ENCODE measurements at places on chromosomes 5 and 9.
A peak's percentile ranks its signal among the peaks of the same experiment; 100 is the strongest.

DNA sequence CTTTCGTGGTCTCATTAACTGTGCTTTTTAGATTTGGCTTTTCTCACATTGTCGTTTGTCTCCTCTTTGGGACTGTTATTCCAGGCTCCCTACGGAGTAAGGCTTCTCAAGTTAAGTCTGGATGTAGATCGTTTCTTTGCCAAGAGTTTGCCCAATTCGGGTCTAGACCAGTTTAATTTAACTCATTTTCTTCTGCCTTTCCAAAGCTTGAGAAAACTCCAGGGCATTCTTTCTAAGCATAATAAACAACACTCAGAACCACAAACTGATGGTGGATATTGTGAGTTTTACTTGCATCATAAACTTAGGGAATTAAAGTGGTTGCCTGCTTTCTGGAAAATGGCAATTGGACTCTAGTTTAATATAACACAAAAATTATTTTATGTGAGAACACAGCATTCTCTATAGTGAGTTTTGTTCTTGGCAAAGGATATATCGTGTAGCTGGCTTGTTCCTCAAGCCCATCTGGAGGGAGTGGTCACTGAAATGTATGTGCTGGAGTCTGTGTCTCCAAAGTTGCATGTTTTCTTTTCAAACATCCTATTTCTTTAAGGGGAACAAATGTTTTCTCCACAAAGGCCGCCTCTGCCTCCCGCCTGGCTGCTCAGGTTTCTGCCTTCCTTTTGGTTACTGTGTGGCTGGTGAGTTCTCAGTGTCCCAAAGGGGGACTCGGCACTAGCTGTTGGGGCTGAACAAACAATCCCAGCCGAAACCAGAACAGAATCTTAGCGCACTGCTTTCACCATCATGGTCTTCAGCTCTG lies 211.3 kb upstream of the FBN2 start:
- no peak for DNase-seq

- DNase-seq, result no peak
Measured at GRCh38 chr5:164354139-164354751, 848.8 kb downstream of the MAT2B start.

GRCh38 chr9:125431012-125431305 lies 169.3 kb downstream of the GAPVD1 start:
- DNase-seq, result no peak

DNA sequence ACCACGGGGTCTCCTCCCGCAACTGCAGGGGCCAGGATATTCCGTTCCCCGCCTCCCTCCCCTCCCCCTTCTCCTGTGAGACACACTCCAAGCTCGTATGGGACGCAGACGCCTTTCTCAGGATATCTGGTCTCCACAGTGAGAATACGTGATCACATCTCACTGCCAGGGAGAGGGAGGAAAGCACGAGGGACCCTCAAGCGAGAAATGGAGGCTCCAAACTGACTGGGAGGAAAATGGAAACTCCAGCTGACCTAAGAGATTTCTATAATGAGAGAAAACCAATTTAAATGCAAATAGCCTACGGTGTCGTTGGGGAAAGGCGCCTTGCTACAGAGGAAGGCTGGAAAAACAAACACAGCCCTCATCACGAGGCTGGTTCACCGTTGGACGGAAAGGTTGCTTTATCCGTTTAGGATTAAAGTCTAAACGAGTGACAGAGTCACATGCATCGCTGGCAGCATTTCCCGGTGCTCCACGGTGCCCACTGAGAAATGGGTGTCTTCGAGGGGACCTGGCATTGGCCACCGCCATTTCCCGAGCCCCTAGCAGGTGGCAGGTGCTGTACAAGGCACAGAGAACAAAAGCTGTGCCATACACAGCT lies 116.9 kb upstream of the CPEB4 start:
- DNase-seq, result no peak

DNA sequence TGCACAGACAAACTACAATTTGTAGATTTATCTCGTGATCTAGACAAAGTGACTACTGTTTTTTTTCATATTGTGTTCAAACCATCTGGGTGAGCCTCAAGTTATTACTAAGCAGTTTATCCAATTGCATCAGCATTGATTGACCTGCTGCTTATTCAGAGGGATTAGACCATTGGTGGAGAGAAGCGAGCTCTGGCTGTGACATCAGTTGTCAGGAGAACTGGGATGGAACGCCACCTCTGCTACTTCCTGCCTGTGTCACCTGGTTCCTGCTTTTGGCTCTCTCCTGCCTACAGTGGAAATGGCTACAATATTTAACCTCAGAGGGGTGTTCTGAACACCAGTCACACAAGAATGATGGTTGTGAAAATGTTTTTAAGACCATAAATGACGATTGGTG lies 12.1 kb downstream of the NR4A3 start:
- DNase-seq, result no peak

- no peak for DNase-seq
Measured at GRCh38 chr5:65482296-65482735, 596 bp upstream of the ADAMTS6 start.

DNA sequence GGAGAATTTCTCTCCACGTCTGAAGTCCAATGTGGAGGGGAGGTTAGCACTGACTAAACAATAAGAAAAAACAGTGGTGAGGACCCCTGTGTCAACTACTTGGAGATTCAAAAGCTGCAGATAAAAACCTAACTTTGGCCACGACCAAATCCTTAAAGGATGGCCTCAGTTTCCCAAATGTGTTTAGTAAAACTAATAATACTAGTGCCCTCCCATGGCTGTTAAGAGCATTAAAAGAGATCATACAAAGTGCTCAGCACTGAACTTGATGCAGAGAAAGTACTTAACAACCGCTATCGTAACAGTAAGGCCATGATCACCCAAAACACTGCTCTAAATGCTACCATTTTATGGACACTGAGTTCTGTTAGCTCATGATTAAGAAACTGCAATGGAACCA lies 288.4 kb downstream of the EBF1 start:
- no peak for DNase-seq

DNA sequence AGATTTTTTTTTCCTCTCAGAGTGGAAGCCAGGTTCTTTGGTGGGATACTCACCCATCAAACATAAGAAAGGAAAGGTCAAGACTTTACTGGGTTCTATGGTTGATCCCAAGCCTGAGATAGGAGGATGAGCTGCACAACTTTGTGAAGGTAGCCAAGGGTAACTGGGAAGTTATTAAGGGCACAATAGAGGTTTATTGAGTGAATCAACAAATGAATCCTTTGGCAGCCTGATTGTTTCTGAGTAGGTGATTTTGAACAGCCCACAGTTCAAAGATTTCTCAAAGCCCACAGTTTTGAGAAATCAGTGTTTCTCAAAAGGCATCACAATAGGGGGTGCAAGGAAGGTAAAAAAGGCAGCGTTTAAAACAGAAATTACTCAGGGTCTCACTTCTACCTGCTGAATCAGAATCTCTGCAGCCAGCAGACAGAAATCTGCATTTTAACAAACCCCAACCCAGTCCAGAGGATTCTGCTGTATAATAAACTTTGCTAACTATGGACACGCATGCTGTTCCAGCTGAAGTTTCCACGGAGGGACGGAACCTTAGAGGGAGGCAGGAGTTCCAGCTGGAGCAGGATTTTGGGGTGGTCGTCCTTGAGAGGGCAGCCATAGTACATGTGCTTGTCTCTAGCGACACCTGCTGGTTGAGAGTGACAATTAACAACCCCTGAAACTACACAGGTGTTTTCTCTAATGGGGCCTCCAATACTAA lies 32.7 kb upstream of the FSD1L start:
- peak; percentile 13 for DNase-seq

DNA sequence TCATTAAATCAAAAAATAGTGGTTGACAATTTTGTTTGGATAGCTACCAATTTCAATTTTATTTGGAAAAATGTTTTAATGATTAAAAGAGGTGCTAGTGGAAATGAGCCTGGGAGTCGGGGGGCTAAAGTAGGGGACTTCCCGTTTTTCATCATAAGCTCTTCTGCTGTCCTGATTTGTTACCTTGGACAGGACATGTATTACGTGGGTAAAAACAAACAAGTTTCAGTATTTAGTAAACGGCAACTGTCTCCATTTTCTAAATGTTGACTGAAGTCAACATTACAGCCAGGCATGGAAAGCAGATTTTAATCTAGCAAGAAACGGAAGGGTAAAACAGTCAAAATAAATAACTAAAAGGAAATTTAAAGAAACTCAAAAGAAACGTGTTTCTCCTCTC lies 212.3 kb upstream of the GRAMD2B start:
- DNase-seq, result no peak

DNA sequence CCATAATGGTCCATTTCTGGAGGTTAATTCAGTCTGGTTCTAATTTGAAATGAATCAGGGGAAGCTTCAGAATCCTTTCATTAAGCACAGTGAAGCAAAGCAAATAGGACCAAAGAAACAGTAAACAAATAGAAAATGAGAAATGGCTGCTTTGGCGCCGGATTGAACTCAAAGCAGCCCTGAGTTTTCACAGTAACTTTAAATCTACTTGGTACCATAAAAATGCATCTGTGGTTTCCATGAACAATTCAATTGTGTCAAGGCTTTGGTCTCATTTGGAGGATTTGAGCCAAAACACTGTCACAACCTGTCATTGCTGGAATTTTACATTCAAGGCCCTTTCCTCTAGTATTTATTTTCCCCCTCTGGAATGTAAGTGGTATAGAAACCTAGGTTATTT lies 25.9 kb upstream of the DAPK1 start:
- DNase-seq, result no peak

GRCh38 chr9:95276395-95276954 lies 41.0 kb downstream of the FANCC start:
- DNase-seq, result no peak

DNA sequence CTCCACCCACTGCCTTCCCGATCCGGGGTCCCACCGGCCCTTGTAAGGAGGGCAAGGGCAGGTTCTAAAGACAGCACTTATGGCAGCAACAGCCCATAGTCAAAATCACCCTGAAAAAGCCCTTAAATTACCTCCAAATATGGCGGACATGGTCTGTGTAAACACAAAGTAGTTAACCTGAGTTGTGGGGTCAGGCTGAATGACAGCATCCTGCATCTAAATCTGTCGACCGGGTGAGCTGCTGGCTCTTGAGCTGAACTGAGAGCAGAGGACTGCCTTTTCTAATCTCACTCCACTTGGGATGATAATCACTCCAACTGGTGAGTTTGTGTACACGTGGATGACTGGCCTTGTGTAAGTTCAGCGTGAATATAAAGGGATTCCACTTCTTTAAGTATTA lies 249.6 kb downstream of the DENND1A start:
- no peak for DNase-seq

DNA sequence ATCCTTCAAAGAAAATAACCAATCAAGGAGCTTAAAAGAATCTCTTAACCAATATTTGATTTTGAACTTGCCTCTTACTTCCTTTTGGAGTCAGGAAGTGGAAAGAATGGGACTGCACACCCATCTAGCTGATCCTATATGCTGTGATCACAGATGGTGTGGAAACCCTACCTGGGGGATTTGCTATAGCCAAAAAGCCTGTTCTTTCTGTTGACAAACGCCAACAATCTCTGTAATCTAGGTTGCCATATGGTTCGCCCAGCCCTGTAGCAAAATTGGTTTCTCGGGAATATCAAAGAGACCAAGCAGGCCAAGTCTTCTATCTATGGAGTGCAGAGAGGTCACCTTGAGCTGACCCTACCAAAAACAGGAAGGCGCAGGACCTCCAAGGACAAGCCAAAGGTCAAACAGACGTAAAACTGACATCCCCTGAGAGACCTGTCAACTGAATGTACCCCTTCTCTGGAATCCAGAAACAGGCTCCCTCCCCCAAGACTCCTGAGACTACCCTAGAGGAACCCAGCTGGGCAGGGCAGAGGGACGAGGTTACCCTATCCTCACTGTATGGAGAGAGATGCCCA lies 19.4 kb downstream of the NRG2 start:
- DNase-seq, result no peak

- no peak for DNase-seq
Measured at GRCh38 chr5:72160959-72161358, 53.7 kb downstream of the MAP1B start.

GRCh38 chr5:76691467-76692273 lies 24.3 kb upstream of the F2R start:
- no peak for DNase-seq

- DNase-seq, result no peak
Measured at GRCh38 chr9:123063177-123063598, 29.7 kb downstream of the GPR21 start.

GRCh38 chr5:55037046-55037771 lies 13.2 kb downstream of the GZMK start:
- DNase-seq, result peak; percentile 38

DNA sequence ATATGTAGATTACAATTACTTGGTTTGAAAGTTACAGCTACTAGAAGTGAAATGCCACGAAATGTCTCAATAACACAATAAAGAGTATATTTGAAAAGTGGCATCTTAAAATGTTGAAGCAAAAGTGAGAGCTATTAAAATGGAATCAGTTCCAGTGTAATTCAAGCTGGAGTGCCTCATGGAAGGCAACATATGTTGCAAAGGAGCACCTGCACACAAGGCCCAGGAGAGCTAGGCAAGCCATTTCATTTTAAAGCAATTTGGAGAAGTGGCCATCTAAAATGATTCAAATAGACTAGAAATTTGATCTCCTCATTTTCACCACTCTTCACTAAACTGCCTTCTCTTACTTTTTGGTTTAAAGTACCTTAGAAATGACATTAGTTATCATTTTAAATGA lies 167.8 kb downstream of the GABRB2 start:
- no peak for DNase-seq

DNA sequence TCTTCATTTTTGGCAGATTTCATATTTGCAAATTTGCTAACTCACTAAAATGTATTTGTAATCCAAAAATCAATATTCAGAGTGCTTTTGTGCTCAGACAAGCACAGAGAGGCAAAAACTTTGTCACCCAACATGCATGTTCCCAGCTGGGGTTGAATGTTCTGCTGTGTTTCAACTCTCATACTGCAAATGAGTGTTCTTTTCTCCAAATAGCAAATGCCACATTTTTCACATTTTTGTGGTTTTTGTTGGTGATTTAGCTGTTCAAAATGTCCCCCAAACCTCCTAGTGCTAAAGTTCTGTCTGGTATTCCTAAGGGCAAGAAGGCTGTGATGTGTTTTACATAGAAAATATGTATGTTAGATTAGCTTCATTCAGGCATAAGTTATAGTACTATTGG lies 87.3 kb upstream of the PCSK5 start:
- DNase-seq, result no peak

- DNase-seq, result no peak
Measured at GRCh38 chr9:90107726-90108655, 503.2 kb downstream of the GADD45G start.

DNA sequence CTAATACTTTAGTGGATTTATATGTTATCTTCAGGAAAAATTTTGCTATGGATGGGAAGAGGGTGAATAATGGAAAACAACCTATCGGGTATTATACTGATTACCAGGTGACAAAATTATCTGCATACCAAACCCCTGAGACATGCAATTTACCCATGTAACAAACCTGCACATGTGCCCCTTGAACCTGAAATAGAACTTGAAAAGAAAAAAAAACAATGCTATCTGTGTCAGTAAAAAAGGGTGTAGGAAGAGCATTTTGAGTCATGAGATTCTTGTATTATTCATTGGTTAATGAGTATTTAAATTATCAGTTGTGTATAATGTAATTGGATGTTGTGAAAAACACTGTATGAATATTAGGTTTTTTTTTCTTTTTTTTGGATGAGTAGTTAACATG lies 75.4 kb downstream of the PRR16 start:
- no peak for DNase-seq
